AG04450 (cell line): ENCODE measurements at places on chromosomes 16 and 17.

GRCh38 chr17:46035112-46035818 is 36.2 kb downstream of the STH start:
- no peak for DNase-seq

DNA sequence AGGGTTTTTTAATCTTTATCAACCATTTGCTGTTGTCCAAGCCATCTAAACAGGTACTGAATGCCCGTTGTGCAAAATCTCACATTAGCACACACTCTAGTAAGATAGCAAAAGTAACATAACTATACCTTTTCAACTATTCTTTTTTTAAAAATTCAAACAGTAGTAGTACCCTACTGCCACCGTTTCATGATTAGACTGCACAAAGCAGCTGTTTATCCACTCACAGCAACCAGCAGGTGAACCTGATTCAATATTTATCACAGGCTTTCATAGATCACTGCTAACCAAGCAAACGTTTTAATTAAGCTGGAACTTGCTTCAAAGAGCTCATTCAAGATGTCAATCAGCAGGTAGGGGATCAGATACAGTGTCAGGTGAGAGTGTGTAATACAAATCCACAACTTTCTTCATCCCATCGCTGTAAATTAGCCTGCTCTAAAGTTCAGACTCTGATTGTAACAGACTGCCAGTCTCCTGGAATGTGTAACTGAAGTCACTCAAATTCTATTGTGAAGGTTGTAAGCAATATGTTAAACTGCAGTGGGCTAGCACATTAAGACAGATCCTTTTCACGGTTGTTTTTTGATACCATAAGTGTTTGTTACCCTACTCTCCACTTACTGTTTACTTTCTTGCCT is 47.3 kb downstream of the BRIP1 start:
- DNase-seq: no peak

DNA sequence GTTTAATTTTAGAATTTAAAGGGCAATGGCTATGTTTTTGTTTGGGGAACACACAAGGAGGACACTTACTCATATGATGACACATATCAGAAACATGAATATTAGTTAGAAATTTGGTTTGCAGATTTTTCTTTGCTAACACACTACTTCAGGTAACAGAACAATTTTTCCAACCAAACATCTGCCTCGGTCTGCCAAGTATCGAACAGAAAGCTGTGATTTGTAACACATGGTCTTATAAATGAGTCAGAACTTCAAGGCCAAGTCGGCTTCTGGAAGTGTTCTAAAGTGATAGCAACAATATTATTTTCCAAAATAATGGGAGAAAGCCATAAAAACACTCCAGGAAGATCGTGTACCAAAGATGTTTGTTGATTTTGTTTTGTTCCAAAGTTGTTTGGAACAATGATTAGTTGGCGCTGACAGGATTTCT is 75.9 kb upstream of the PMFBP1 start:
- DNase-seq: no peak

GRCh38 chr17:7219812-7220592 is at the start of the genes ACADVL and DLG4:
Gene ACADVL, plus strand, starts transcription at chr17:7219938. Its CDS starts 47 bp downstream, at chr17:7219985.
Gene DLG4, minus strand, starts transcription at chr17:7219836.
- DNase-seq: peak; percentile 74

GRCh38 chr17:16273929-16274339 is 56.9 kb downstream of the PIGL start:
- DNase-seq: no peak

DNA sequence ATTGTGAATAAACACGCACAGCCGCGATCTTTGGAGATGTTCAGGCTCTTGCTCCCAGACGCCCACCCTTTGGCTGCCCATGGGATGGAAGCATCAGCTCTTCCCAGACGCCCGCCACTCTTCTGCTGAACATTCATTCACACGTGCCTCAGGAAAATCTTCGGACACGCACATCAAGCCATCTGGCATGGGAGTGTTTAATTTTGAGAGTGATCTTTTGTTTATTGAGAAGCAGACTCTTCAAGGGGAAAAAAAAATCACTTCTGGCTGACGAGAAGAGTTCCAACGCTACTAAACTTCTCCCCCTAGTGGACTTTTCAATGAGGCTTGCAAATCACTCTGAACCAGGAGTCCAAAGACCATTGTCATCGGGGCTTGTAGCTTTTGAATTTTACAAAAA is 62.0 kb upstream of the NUDT7 start:
- peak; percentile 11 for DNase-seq

DNA sequence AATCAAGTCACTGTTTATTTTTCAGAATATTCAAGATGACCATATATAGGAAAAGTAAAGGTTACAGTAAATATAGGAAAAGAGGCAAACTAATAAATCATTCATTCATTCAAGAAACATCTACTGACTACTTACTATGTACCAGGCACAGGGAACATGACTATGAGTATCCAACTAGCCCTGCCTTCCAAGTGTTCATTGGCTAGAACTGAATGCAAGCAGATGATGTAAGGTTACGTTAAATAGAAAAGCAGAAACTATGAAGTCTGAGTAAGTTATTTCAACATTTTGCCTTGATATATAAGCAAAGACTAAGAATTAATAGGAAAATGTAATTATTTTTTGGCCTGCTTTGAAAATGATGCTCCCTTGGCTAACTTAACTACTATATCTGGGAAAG is 36.7 kb downstream of the SPAG9 start:
- DNase-seq: no peak

- DNase-seq: no peak
These were observed 398.2 kb downstream of the SOX9 start for GRCh38 chr17:72518753-72519597.
